Lung (tissue), 17 donors: ENCODE measurements at places on chromosomes 2 and 18.

- DNase-seq: no peak
Observed at GRCh38 chr2:113157897-113158753, 15.6 kb upstream of the PSD4 start.

DNA sequence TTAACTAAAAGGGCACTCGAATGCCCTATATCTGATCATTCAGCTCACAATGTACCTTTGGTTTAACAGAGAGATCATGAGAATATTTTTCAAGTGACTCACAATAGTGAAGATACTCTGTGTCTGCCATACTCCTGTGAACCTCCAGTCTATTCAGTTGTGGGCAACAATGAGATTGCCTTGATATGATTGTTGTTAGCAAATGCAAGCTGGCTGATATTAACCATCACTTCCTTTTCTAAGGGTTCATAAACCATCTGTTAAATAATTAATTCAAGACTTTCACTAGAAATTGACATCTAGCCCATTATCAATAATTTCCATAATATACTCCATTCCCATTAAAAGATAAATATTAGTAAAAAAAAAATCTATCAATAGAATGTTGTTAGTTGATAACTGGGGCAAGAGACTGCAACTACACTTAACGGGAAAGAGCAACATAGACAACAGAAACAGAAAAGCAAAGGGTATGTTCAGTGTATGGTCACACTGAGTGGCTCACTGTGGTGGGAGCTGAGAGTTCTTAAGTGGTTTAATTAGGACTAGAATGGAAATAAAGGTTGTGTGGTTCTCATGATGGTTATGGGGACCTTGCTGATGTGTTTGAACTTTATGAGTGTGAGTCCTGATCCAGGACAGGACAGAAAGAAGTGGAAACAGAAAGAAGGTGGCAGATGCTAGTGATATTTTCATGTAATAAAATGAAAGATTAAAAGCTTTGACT is 11.9 kb downstream of the IL18RAP start:
- DNase-seq: no peak

- DNase-seq: peak; percentile 2
Observed at GRCh38 chr2:131093696-131094462, 619 bp upstream of the FAM168B start.

- no peak for DNase-seq
Observed at GRCh38 chr2:46798998-46799698, 116.5 kb downstream of the MCFD2 start.

DNA sequence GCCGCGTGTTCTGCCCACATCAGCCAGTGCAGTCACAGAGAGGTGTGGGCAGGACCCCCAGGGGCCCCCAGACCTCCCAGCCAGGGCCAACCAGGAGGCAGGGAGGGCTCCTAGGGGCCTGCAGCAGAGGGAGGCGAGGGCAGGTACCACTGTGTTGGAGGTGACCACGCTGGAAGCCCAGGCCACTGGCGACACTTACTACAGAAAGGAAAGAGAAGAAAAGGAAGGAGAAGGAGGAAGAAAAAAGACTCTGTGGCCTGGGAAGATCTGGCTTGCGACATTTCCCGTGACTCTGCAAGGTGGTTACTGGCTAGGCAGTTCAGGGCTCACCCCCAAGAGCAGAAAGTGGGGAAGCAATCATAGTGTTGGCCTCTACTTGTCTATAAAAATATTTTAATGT is 98.1 kb upstream of the BCL2L11 start:
- DNase-seq: no peak

DNA sequence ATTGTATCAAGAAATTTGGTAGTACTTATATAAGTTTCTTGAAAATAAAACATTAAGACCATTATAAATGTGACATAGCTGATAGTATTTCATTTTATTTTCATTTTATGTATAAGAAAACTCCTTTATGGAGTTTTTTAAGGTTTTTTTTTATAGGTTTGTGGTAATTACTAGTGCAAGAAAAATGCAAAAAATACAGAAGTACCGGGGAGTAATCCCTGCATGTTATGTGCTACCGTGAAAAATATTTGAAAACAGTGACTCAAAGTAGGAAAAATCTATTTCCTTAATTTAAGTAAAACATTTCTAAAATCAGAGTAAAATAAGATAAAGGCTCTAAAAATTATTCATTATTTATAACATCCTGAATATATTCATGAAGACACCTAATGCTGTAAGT is 21.6 kb downstream of the ZSWIM2 start:
- no peak for DNase-seq

DNA sequence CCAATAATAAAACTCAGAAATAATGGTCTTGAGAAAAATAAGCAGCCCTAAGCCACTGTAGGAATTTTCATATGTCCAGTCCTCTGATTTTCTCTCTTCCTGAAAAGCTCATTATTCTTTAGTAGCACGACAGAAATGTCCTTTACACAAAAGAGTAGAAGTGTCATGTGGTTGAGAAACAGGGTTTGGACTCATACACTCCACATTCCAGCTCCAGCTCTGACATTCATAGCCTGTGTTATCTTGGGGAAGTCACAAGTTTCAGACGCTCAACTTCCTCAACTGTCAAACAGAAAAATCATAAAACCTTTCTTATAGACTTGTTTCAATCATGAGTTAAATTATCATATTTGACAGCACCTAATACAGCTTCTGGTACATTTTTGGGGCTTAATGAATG is 511.5 kb downstream of the TNS1 start:
- DNase-seq: no peak

DNA sequence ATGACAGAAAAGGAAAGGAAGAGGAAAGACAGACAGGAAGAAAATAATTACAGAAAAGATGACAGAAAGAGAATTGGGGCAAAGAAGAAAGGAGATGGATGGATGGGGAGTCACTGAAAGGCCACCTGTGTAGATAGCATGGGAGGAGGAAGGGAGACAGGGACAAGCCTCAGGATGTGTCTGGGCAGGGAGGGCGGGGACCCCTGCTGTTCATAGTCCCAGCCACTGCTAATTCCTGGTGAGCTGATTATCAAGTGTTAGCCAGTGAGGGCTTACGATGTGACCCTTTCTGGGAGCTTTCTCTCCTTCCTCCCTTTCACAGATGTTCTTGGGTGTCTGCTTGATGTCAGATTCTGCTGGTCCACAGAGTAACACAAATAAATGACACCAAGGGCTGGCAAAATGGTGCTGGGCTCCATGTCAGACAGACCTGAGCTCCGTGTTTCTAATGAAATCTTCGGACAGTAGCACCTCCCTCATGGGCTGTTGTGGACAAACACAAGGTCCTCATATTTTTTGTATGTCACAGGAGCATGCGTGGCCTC is 13.6 kb downstream of the FHOD3 start:
- no peak for DNase-seq

DNA sequence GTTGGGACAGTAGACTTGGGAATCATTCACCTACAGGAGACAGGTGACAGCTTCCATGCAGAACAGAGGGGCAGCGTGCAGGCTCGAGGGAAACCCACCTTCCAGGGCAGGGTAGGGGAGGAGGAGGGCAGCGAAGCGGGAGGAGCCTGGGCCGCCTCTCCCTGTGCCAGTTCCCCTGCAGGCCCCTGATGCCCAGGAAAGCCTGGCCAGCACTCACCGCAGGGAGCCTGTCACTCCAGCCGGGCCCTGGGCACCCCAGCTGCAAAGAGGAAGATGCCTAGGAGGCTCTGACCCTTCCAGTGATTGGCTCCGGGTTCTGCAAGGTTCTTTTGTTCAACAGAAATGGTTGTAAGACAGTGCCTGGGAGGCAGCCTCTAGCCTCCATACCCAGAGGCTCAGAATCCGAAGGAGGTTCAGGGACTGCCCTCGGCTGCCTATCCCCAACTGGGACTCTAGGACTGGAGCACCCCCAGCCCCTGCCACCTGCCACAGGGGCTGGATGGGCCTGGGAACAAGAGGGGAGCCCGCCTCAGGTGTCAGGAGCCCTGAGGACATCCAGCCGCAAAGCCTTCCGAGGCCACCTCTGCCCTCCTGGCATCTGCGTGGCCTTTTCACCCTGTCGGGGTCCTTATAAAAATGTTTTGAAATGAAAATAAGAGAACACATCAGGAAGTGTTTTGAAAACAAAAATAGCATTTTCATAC is 103.2 kb downstream of the PTGR3 start:
- DNase-seq: no peak

- no peak for DNase-seq
Observed at GRCh38 chr2:16031058-16031847, 90.9 kb downstream of the MYCN start.

DNA sequence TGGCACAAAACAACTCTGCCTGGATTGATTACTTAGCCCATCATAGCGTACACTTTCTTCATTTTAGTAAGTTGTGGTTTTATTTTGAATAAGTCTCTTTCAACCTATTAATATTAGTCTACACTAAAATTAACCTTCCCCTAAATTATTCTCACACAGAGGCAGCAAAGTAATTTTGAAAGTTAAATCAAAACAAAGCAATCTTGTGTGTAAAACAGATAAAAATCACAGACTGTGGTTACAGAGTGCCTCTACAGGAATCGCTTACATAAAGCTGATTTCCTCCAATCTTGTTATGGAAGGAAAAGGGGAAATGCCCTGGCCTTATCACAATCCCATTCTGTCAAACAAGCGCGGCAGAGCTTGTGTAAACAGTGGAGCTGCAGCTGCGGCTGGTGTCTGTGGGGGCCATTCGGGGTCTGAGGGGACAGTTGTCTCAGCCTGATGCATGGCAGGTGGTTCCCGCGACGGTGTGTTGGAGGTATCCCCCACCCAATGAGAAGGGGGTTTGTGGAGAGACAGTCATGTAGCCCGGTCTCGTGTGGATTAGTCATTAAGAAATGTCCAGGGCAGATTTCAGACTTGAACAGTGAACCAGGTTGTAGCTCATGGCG is 42.1 kb downstream of the BCL2L11 start:
- DNase-seq: peak; percentile 61
